ELF-1 (cell line): ENCODE measurements at places on chromosomes 4 and X.
A peak's percentile ranks its signal among the peaks of the same experiment; 100 is the strongest.

DNA sequence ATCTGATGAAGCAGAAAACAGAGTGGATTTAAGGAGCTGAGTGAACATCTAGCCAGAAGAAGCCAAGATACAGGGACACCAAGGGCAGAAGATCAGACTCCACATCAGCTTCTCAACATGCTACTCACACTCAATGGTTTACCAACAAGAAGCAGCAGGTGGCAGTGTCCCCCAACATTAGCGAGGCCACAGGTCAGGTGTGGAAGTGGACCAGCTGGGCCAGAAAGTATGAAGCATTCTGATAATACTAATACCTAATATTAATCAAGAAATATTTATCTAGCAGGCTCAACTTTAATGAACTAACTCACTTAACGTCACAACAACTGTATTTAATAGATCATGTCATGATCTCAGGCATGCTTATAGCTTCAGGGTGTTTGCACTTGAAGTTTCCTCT, 73.4 kb upstream of the TTC29 start:
- DNase-seq, result peak; percentile 42

GRCh38 chrX:69813677-69814076, 197.8 kb downstream of the EDA start:
- DNase-seq, result no peak

- DNase-seq, result no peak
Measured at GRCh38 chr4:19575924-19576323, 675.8 kb upstream of the SLIT2 start.

DNA sequence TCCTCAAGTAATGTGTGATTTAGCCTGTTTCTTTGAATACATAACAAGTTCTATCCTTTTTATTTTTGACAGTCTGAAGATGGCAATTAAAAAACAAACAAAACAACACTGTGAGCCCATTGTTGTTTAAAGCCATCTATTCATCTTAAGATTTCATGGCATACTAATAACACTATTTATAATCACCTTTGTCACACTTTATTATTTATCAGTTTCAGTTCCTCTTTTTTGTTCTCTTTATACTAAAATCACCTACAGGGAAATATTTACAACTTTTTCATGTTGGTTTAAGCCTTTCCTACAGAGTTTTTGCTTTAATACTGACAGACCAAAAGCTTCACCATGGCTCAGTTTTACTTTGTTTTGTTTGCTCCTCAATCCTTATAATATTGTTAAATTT, 247.4 kb upstream of the CTSO start:
- no peak for DNase-seq

DNA sequence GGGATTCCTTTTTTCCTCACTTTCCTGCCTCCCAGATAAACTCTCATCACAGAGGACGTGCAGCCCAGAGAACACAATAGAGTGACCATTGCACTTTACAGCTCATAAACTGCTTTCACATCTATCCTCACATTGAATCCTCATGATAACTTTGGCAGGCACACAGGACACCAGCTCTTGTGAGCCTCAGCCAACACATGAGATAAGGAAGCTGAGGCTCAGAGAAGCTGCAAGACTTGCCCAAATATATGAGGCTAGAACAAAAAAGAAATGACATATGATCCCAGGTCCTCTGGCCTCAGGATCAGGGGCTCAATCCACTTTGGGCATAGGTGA, 85.0 kb upstream of the CPEB2 start:
- DNase-seq, result no peak

DNA sequence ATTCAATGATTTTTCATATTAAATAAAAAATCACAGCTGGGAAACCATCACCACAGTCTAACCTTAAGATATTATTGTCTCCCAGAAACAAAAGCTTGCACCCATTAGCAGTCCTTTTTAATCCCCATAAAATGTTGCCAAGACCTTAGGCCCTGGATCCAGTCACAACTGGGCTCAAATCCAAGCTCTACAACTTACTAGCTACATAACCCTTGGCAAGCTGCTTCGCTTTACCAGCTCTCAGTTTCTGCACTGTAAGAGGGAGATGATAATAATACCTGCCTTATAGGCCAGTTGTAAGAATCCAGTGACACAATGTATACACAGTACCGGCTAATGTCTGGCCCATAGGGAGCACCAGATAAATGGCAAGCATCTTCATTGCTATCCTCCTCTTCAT, 400.9 kb upstream of the FGF13 start:
- DNase-seq, result no peak

- no peak for DNase-seq
Measured at GRCh38 chr4:158055668-158056067, 117.2 kb downstream of the GASK1B start.

GRCh38 chrX:47208108-47208507, 10.4 kb upstream of the CDK16 start:
- no peak for DNase-seq

- DNase-seq, result peak; percentile 58
Measured at GRCh38 chr4:121900132-121900983, 30.1 kb upstream of the BBS7 start.
